ENCODE measurements at places on chromosomes 6 and 20.

GRCh38 chr20:25470045-25470444 lies 62.6 kb downstream of the GINS1 start:
- no peak for DNase-seq

- DNase-seq, result no peak
Observed at GRCh38 chr6:145621776-145622175, 113.5 kb downstream of the EPM2A start.

GRCh38 chr6:4327841-4328240 lies 192.5 kb upstream of the ECI2 start:
- no peak for DNase-seq

- DNase-seq, result no peak
Observed at GRCh38 chr6:167474725-167475124, 149.8 kb downstream of the TTLL2 start.

DNA sequence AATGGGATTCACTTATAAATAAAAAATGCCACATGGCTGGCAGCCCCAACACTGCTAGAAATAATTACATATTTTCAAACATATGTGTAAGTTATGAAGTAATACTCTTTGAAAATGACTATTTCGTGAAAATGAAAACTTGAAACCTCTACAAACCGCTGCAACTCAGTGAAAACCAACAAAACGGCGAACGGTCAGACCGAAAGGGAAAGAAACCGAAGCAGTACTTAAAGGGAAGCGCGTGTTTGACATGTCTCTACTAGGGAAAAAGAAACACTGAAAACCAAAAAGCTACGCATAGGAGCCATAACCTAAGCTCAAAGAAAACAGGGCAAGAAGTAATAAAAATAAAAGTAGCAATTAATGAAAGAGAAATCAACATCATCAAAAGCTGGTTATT lies 121.0 kb upstream of the GGTLC1 start:
- no peak for DNase-seq

Data from stimulated activated CD4-positive, alpha-beta T cell treated with anti-CD3 and anti-CD28 coated beads, TNF-alpha, amount 100 ng/mL, for 1 hour (primary cell).